ENCODE measurements at places on chromosomes 1 and 21.
A peak's percentile ranks its signal among the peaks of the same experiment; 100 is the strongest.

DNA sequence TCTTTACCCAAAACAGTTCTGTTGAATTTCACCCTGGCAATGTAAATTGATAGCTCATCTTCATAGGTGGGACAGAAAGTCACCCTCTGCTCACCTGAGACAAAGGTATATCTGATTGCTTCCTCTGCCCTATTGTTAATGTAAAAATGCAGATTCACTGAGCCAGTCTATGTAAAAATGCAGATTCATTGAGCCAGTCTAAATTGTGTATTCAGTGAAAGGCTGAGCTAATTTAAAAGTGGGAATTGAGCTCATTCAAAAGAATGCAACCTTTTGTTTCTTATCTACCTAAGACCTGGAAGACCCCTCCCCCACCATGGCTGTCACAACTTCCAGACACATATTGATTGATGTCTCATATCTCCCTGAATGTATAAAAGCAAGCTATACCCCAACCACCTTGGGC is 4.8 kb upstream of the MYSM1 start:
- no peak for DNase-seq

DNA sequence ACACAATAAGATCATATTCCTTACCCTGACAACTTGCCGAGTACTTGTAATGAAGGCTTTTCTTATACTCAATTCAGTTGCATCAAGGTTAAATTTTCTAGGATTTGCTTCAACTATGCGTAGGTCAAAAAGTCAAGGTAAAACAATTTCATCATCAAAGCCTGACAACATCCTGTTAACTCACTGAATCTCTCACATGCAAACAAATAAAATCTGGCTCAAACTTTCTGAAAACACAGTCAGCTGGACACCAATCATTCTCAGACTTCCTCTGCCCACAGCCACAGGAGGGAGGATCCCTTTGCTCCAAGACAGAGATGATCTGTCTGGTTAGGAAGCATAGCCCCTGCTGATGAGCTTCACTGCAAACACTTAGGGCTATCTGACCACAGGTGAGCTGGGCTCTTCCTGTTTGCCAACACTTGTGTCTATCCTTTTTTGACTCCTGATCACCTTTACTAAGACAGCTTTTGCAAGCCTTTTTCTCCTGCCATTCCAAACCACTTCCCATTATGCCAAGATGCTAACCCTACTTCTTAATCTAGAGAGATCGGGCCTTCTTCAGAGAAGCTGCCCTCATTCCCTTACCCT is 20.0 kb downstream of the STX6 start:
- DNase-seq, result no peak

- DNase-seq, result no peak
These were observed 7.5 kb upstream of the PUM1 start for GRCh38 chr1:31073044-31073443.

- DNase-seq, result peak; percentile 41
These were observed 58.9 kb upstream of the CTTNBP2NL start for GRCh38 chr1:112337028-112337531.

- no peak for DNase-seq
These were observed 55.9 kb downstream of the FNBP1L start for GRCh38 chr1:93503816-93504215.

DNA sequence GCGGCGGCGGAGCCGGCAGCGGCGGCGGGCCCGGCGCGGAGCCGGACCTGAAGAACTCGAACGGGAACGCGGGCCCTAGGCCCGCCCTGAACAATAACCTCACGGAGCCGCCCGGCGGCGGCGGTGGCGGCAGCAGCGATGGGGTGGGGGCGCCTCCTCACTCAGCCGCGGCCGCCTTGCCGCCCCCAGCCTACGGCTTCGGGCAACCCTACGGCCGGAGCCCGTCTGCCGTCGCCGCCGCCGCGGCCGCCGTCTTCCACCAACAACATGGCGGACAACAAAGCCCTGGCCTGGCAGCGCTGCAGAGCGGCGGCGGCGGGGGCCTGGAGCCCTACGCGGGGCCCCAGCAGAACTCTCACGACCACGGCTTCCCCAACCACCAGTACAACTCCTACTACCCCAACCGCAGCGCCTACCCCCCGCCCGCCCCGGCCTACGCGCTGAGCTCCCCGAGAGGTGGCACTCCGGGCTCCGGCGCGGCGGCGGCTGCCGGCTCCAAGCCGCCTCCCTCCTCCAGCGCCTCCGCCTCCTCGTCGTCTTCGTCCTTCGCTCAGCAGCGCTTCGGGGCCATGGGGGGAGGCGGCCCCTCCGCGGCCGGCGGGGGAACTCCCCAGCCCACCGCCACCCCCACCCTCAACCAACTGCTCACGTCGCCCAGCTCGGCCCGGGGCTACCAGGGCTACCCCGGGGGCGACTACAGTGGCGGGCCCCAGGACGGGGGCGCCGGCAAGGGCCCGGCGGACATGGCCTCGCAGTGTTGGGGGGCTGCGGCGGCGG is 1.0 kb downstream of the ARID1A start:
- peak; percentile 72 for DNase-seq
